Smooth muscle cell of trachea (primary cell): ENCODE measurements at places on chromosomes 3 and 15. TPM values are rescaled to one million over a fixed set of nuclear protein-coding genes. Genes with fewer than 3 reads are reported as not detected.

The RHCG gene
- total RNA-seq = not detected in 2 replicates

The ATP13A5 gene
- not detected in 2 replicates for total RNA-seq

The ACOX2 gene
- total RNA-seq = 26.5 and 27.1 TPM in 2 replicates

The GP9 gene
- total RNA-seq = not detected in 2 replicates

The GOLGA8N gene
- total RNA-seq = 5.2 and 13.7 TPM in 2 replicates

The HCLS1 gene
- total RNA-seq = 0.15 and 0.17 TPM in 2 replicates

The EID1 gene
- 291 and 455 TPM in 2 replicates for total RNA-seq

The XIRP1 gene
- total RNA-seq = under 0.01 TPM in 1 of 2 replicates, not detected in the other

The CADM2 gene
- total RNA-seq = 0.15 and 0.17 TPM in 2 replicates

The CDC25A gene
- 1.3 and 2.6 TPM in 2 replicates for total RNA-seq

The GOLGA8J gene
- total RNA-seq = not detected in 2 replicates

The FBXO40 gene
- under 0.01 TPM in 1 of 2 replicates, not detected in the other for total RNA-seq

The MYZAP gene
- under 0.01 TPM in 1 of 2 replicates, not detected in the other for total RNA-seq

The FSTL1 gene
- total RNA-seq = 752 and 963 TPM in 2 replicates

The SPSB4 gene
- not detected in 2 replicates for total RNA-seq

The PXYLP1 gene
- 6.7 and 9.1 TPM in 2 replicates for total RNA-seq

The SOX2 gene
- 0.15 TPM in 1 of 2 replicates, not detected in the other for total RNA-seq

The ROBO2 gene
- 1.0 and 2.8 TPM in 2 replicates for total RNA-seq

The NPTN gene
- 154 and 162 TPM in 2 replicates for total RNA-seq

The KY gene
- total RNA-seq = 1.6 and 1.7 TPM in 2 replicates

The CLEC3B gene
- 12.1 and 32.3 TPM in 2 replicates for total RNA-seq

The FOXB1 gene
- not detected in 2 replicates for total RNA-seq

The ZPLD1 gene
- total RNA-seq = not detected in 2 replicates

The C3orf22 gene
- total RNA-seq = not detected in 2 replicates

The CFAP161 gene
- total RNA-seq = 0.66 TPM in 1 of 2 replicates, not detected in the other

The PLSCR5 gene
- not detected in 2 replicates for total RNA-seq

The HACD3 gene
- total RNA-seq = 97.1 and 105 TPM in 2 replicates

The ST8SIA2 gene
- under 0.01 TPM in 1 of 2 replicates, not detected in the other for total RNA-seq

The SPATA12 gene
- under 0.01 and 0.15 TPM in 2 replicates for total RNA-seq

The TM6SF1 gene
- 3.0 and 3.3 TPM in 2 replicates for total RNA-seq

The PRRT3 gene
- 5.4 and 7.1 TPM in 2 replicates for total RNA-seq

The ADCY5 gene
- total RNA-seq = 0.44 and 0.66 TPM in 2 replicates

The ITIH4 gene
- 0.44 and 3.3 TPM in 2 replicates for total RNA-seq

The DAZL gene
- not detected in 2 replicates for total RNA-seq

The DVL3 gene
- 29.1 and 53.8 TPM in 2 replicates for total RNA-seq

The CCDC54 gene
- not detected in 2 replicates for total RNA-seq

The PCBP4 gene
- total RNA-seq = 56.0 and 73.1 TPM in 2 replicates
